ENCODE measurements at places on chromosomes 5 and 9.

GRCh38 chr5:173201636-173202265 lies 33.3 kb downstream of the NKX2-5 start:
- H3K36me3 ChIP-seq, result peaks cover 6% of the 10 kb centered on the region
- no peak for DNase-seq
- H3K27me3 ChIP-seq, result peaks cover 57% of the 10 kb centered on the region
- H3K27ac ChIP-seq, result no peak overlapping the region
- H3K4me1 ChIP-seq, result peaks cover 2% of the 10 kb centered on the region
- H3K4me3 ChIP-seq, result no peak overlapping the region

DNA sequence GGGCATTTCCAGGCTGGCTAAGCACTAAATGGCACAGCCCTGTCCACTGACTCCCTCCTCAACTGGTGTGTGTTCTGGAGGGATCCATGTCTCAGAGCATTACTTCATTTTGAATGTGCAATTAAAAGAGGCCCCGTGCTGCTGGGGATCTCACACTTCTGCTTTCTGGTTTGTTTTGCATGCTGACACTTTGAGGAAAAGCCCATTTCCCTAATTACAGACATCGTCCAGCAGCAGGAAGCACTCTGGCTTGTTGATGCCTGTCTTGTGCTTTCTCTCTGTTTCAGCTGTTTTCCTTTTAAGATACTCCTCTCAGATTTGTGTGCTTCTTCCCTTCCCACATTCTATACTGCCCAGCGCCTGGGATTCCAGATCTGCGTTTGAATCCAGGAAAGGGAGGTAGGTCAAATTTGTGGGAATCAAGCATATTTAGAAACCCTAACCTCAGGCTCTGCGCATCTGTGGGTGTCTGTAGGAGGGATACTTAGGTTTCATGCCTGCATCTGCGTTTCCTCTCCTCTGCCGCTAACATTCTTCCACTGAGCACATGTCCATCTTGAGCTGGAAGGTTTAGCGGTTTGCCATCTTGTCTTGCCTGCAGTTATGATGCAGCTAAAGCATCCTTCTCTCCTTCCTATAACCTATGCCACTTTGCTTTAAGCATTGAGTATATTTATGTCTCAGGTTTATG lies 25.7 kb downstream of the SYK start:
- peak overlapping the region; percentile 94 for H3K27ac ChIP-seq
- peak; percentile 51 for DNase-seq
- H3K27me3 ChIP-seq, result no peaks in the 10 kb centered on the region
- peak overlapping the region; percentile 80 for H3K4me3 ChIP-seq

DNA sequence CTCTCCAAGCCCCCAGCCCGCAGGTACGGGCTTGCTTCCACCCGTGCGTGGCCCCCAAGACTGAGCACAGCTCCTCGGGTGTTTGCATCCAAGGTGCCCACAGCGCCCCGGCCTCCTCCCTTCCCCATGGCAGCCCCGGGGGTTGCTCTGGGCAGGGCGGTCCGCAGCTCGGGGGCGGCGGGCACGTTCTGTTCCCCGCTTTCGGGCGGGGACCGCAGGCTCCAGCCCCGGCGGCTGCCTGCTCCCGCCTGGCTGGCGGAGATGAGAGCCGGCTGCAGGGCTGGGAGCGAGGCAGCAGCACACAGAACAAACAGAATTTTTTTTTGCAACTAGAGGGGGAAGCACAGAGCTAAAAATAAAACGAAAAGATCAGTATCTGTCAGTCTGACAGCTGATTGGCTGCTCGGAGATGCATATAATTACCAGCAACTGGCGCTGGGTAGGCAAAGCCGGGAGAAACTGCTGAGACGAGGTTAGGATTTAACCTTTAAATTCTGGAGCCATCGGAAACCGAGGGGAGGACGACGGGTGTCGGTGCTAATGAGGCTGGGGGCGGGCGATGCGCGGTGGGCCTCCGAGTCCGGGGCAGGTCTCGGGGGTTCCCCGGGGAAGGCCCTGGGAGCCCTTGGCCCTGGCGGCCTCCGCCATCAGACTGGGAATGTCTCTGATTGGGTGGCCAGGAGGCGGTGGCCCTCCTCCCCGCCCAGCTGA lies 142.7 kb upstream of the IER5L start:
- peaks cover 23% of the 10 kb centered on the region for H3K27me3 ChIP-seq
- peak overlapping the region; percentile 85 for H3K4me3 ChIP-seq
- peak overlapping the region; percentile 90 for H3K27ac ChIP-seq
- H3K36me3 ChIP-seq, result no peaks in the 10 kb centered on the region

- no peak overlapping the region for H3K27ac ChIP-seq
- H3K27me3 ChIP-seq, result peaks cover 37% of the 10 kb centered on the region
- H3K4me3 ChIP-seq, result no peak overlapping the region
- DNase-seq, result no peak
- no peaks in the 10 kb centered on the region for H3K36me3 ChIP-seq
These were observed 30.9 kb upstream of the OLFM1 start for GRCh38 chr9:135056541-135056940.

- peaks cover 8% of the 10 kb centered on the region for H3K36me3 ChIP-seq
- H3K27me3 ChIP-seq, result no peaks in the 10 kb centered on the region
- H3K27ac ChIP-seq, result no peak overlapping the region
- H3K4me3 ChIP-seq, result no peak overlapping the region
These were observed 121.0 kb downstream of the NREP start for GRCh38 chr5:111635916-111636570.

DNA sequence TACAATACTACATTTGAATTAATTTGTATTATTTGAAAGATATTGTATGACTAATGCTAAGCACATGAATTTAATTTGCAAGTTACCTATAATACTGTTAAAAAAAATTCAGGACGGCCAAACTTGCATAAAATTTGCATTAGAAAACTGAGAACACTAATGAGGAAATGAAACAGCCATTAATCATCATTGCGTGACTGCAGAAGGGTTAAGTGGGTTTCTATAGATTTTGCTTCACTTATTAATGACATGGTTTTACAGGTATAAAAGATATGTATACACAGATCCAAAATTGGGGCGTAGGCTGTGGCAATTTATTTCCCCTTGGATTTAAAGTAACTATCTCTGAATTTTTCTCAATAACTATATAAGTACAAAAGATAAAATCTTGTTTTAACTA lies 882.6 kb downstream of the PTPRD start:
- H3K36me3 ChIP-seq, result no peaks in the 10 kb centered on the region
- no peak overlapping the region for H3K27ac ChIP-seq

DNA sequence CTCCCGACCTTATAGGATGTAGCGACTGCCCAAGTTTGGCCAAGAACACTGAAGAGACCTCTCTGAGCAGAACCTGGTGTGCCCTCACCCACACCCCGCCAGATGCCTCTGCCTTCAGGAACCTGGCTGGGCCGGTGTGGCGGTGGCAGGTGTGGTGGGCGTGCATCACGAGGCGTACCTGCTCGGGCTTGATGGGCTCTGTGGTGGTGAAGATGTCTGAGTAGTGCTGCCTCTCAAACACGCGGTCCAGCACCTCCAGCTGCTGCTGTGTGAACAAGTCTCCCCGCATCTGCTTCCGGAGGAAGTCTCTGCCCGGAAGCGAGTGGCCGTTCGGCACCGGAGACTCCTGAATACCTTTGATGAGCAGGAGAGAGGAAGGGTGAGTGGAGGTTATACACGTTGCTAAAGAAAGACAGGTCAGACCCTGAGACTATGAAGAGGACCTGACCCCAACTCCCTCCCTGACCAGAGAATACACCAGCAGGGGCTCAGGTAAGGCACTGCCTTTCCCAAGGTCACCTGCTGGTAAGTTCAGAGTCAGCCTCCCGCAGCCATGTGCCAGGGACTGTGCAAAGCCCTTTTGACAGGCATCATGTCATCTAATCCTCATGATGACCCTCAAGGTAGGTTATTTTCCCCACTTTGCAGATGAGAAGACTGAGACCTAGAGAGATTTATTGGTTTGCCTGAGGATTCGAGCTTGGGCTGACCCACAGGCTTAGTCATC lies 67.5 kb downstream of the PAX5 start:
- peaks cover 62% of the 10 kb centered on the region for H3K36me3 ChIP-seq
- no peak for DNase-seq
- H3K27me3 ChIP-seq, result no peaks in the 10 kb centered on the region

DNA sequence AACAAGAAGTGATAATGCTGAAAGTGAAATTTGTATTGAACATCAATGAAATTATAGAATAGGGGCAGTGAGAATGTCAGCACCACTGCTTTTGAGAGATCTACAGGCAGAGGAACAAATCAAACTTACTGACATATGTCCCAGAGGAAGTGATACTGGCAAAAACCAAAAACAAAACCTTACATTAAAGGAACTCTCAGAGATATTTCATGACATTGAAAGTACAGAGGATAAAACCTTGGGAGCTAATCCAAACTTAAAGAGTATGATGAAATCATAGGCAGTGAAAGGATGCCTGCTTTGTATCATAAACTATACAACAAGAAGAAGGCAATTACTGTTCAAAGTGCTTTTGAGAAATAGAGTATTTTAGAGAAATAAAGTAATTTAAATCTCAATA lies 90.4 kb upstream of the SV2C start:
- H3K4me1 ChIP-seq, result peaks cover 7% of the 10 kb centered on the region
- no peaks in the 10 kb centered on the region for H3K36me3 ChIP-seq
- peak overlapping the region; percentile 31 for H3K27ac ChIP-seq
- no peak for DNase-seq
- no peak overlapping the region for H3K4me3 ChIP-seq

- peaks cover 3% of the 10 kb centered on the region for H3K4me1 ChIP-seq
- DNase-seq, result no peak
- no peak overlapping the region for H3K27ac ChIP-seq
- peak overlapping the region; percentile 19 for H3K4me3 ChIP-seq
- H3K27me3 ChIP-seq, result peaks cover 56% of the 10 kb centered on the region
- no peaks in the 10 kb centered on the region for H3K36me3 ChIP-seq
These were observed 1.1 kb downstream of the CTNND2 start for GRCh38 chr5:11903121-11903613.

DNA sequence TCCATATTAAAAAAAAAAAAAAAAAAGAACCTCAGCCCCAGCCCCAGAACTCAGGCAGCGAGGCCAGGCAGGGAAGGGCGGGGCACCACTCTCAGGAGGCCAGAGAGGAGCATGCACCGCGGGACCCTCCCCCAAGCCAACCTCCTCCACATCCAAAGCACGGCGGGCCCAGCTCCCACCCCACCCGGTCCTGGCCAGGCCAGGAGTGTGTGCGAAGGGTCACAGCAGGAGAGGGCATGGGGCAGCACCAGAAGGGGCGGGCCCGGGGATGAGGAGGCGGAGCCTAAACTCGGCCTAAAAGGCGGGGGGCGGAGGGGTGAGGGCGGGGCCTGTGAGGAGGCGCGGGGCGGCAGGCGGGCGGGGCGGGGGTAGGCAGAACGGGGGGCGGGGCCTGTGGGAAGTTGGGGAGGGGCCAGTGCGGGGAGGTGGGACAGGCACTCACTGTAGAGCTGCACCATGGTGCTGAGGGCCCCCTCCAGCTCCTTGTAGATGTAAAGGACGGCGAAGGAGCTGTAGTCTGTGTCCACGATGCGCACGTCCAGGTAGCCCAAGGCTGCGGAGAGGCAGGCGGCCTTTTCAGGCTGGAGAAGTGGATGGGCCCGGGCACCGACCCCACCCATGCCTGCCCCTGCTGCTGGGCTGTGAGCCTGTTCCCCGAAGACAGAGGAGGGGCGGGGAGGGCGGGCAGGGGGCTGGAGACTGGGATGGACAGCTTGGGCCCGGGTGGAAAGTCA lies 1.2 kb downstream of the LCN15 start:
- H3K27ac ChIP-seq, result peak overlapping the region; percentile 31
- H3K4me1 ChIP-seq, result peaks cover 70% of the 10 kb centered on the region
- H3K27me3 ChIP-seq, result no peaks in the 10 kb centered on the region
- H3K36me3 ChIP-seq, result no peaks in the 10 kb centered on the region

GRCh38 chr9:99350461-99350860 lies 128.4 kb downstream of the SEC61B start:
- peaks cover 20% of the 10 kb centered on the region for H3K4me1 ChIP-seq
- H3K36me3 ChIP-seq, result peaks cover 2% of the 10 kb centered on the region
- no peak overlapping the region for H3K27ac ChIP-seq
- no peak overlapping the region for H3K4me3 ChIP-seq
- no peaks in the 10 kb centered on the region for H3K27me3 ChIP-seq
- DNase-seq, result no peak

- H3K4me1 ChIP-seq, result no peaks in the 10 kb centered on the region
- no peak for DNase-seq
- no peaks in the 10 kb centered on the region for H3K27me3 ChIP-seq
These were observed 26.0 kb upstream of the PDE4D start for GRCh38 chr5:59919484-59919883.

GRCh38 chr5:150345716-150346115 lies 11.8 kb upstream of the TCOF1 start:
- H3K4me1 ChIP-seq, result peaks cover 39% of the 10 kb centered on the region
- DNase-seq, result no peak
- no peak overlapping the region for H3K4me3 ChIP-seq
- H3K36me3 ChIP-seq, result no peaks in the 10 kb centered on the region

DNA sequence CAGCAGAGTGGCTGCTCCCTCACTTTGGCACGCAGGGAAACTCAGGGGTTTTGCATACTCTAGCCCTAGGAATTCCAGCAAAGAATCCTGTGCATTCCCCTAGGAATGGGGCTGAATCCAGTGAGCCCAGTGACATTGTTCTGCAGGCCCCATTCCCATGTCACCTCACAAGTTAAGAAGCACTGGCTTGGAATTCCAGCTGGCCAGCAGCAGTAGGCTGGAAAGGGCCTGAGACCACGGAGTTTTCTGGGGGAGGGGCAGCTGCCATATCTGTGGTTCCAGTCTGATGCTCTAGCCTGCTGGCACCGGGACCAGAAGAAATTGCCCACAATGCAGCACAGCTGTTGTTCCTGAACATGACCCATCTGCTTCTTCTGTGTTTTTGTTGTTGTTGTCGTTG lies 217.6 kb upstream of the DMRTA1 start:
- H3K27me3 ChIP-seq, result no peaks in the 10 kb centered on the region
- no peak overlapping the region for H3K4me3 ChIP-seq
- H3K36me3 ChIP-seq, result peaks cover 22% of the 10 kb centered on the region
- no peaks in the 10 kb centered on the region for H3K4me1 ChIP-seq

- H3K4me3 ChIP-seq, result no peak overlapping the region
- H3K36me3 ChIP-seq, result peaks cover 42% of the 10 kb centered on the region
- peaks cover 12% of the 10 kb centered on the region for H3K4me1 ChIP-seq
- H3K27me3 ChIP-seq, result no peaks in the 10 kb centered on the region
- DNase-seq, result no peak
These were observed 31.3 kb downstream of the USP20 start for GRCh38 chr9:129866394-129867135.

GRCh38 chr9:69542058-69542457 lies 130.1 kb downstream of the APBA1 start:
- H3K4me3 ChIP-seq, result no peak overlapping the region
- H3K4me1 ChIP-seq, result no peaks in the 10 kb centered on the region
- H3K36me3 ChIP-seq, result no peaks in the 10 kb centered on the region

- no peak overlapping the region for H3K27ac ChIP-seq
- no peaks in the 10 kb centered on the region for H3K36me3 ChIP-seq
- DNase-seq, result no peak
- no peaks in the 10 kb centered on the region for H3K4me1 ChIP-seq
- H3K27me3 ChIP-seq, result peaks cover 37% of the 10 kb centered on the region
These were observed 16.5 kb upstream of the DMRT3 start for GRCh38 chr9:959914-960313.

DNA sequence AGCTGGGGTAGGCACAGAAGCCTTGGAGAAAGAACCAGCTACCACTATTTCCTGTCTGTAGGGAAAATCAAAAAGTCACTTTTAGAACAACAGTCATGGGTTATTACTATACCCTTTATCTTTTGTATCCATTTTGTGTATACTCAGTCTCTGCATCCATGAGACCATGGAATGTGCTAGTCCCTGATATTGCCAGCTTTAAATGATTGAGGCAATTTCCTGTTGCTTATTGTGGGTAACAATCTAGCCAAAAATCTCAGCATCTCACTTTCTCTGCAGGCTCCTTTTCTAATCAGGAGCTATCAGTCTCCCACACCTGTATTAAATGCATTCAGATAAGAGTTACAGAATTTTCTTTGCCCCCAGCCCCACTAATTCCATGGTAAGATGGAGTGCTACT lies 968 bp upstream of the KDM3B start:
- H3K4me3 ChIP-seq, result no peak overlapping the region
- no peak for DNase-seq
- peak overlapping the region; percentile 94 for H3K27ac ChIP-seq
- peaks cover 36% of the 10 kb centered on the region for H3K36me3 ChIP-seq

All from stimulated activated naive B cell treated with anti-CD40 and anti-IgM and Interleukin-4, amounts not matched to agents 10 μg/mL and 1 μg/mL and 100 μg/mL, for 72 hours (primary cell).